Breast epithelium (tissue), 4 donors: ENCODE measurements at places on chromosomes 2 and 18. TPM values are rescaled to one million over a fixed set of nuclear protein-coding genes. Genes with fewer than 3 reads are reported as not detected.

ZNF512 gene
- total RNA-seq: 28.8 TPM

GALNT3 gene
- 2.4 TPM for total RNA-seq

GRCh38 chr2:227846831-227847230 lies 24.6 kb upstream of the DAW1 start:
- no peaks in the 10 kb centered on the region for H3K36me3 ChIP-seq
- H3K4me3 ChIP-seq: no peak overlapping the region
- no peak overlapping the region for H3K27ac ChIP-seq
- DNase-seq: no peak

- no peaks in the 10 kb centered on the region for H3K36me3 ChIP-seq
- peak overlapping the region; percentile 49 for H3K4me3 ChIP-seq
- DNase-seq: peak; percentile 40
- no peaks in the 10 kb centered on the region for H3K4me1 ChIP-seq
- peak overlapping the region; percentile 83 for H3K27ac ChIP-seq
Observed at GRCh38 chr2:96413323-96413722, 77.8 kb downstream of the NCAPH start.

DNA sequence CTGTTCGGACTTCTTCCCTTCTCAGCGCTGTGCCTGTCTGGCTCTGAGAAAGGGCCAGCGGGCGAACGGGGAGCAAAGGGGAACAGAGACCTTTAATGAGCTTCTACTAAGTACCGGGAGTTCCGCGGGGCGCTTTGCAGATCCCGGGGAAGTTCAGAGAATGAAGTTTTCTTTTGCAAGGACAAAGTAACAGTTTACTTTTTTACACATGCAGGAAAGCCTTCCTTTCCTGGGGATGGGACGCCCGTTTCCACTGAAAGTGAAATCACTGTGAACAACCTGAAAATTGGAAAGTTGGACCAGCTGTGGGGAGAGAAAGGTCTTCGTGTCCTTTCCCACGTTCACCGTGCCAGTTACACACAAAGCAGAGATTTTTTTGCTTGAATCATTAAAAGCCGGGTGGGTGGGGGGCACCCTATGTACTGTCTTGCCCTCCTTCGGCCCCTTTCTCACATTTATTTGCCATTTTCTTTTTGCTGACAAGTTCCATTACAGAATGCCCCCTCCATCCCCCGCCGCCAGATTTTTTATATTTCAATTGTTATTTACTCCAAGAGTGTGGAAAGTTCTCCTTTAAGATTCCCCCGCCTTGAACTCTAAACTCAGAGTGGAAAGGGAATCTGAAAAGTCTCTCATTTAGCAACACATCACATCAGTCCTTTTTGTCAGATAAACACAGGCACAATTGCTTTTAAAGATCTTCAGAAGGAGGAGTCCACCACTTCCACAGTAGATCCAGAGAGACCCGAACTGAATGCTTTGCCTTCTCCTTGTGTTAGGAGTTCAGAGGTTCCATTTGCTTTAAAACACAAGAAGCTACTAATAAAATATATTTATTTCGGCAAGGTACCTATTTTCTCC lies 1.1 kb upstream of the FN1 start:
- H3K27ac ChIP-seq: peak overlapping the region; percentile 75
- H3K36me3 ChIP-seq: no peaks in the 10 kb centered on the region
- peak overlapping the region; percentile 53 for H3K4me3 ChIP-seq
- H3K4me1 ChIP-seq: no peaks in the 10 kb centered on the region

- no peak overlapping the region for H3K27ac ChIP-seq
- no peak overlapping the region for H3K4me3 ChIP-seq
- no peaks in the 10 kb centered on the region for H3K27me3 ChIP-seq
- H3K36me3 ChIP-seq: no peaks in the 10 kb centered on the region
Observed at GRCh38 chr2:96391828-96392200, 56.2 kb downstream of the NCAPH start.

DNA sequence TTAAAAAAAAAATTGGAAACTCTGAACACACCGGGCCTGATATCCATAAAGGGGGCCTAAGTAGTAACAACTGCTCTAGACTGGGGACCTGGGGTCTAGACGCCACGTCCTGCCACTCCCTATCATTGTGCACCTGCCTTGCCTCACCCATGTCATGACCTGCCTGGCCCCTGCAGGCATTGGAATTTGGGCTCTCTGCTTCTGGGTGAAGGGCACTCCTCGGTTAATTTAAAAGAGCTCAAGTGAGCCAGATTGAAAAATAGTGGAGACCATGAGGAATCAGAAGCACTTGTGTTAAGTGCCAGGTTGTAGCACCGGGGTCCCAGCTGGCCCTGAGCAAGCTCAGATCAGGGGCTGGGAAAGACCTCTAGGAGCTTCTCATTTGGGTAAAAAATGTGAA lies 48.1 kb downstream of the SLC4A1AP start:
- H3K4me1 ChIP-seq: no peaks in the 10 kb centered on the region
- H3K36me3 ChIP-seq: no peaks in the 10 kb centered on the region
- no peak for DNase-seq
- H3K27me3 ChIP-seq: no peaks in the 10 kb centered on the region
- no peak overlapping the region for H3K4me3 ChIP-seq
